ENCODE measurements at places on chromosomes 11 and 22.
A peak's percentile ranks its signal among the peaks of the same experiment; 100 is the strongest.

- DNase-seq = peak; percentile 42
Observed at GRCh38 chr11:132904607-132905006, 627.7 kb downstream of the OPCML start.

DNA sequence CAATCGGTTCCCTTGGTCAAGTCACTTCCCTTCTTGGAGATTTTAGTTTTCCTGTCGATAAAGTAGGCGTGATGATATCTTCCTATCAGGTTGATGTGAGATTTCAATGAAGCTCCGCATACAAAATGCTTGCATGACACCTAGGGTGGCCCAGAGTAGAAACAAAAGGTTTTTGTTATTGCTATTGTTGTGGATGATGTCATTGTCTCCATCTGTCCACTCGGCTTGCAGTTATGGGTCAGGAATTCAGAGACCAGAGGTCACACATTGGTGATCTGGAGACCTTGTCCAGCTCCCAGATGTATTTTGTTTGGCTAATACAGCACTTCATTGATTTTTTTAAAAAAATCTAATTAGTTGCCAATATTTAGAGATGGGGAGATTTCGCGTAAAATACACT is 382.1 kb downstream of the MN1 start:
- no peak for DNase-seq

- no peak for DNase-seq
Observed at GRCh38 chr22:46110215-46110614, 40.1 kb upstream of the PPARA start.

GRCh38 chr22:37922191-37922590 is 16.1 kb downstream of the MICALL1 start:
- no peak for DNase-seq

DNA sequence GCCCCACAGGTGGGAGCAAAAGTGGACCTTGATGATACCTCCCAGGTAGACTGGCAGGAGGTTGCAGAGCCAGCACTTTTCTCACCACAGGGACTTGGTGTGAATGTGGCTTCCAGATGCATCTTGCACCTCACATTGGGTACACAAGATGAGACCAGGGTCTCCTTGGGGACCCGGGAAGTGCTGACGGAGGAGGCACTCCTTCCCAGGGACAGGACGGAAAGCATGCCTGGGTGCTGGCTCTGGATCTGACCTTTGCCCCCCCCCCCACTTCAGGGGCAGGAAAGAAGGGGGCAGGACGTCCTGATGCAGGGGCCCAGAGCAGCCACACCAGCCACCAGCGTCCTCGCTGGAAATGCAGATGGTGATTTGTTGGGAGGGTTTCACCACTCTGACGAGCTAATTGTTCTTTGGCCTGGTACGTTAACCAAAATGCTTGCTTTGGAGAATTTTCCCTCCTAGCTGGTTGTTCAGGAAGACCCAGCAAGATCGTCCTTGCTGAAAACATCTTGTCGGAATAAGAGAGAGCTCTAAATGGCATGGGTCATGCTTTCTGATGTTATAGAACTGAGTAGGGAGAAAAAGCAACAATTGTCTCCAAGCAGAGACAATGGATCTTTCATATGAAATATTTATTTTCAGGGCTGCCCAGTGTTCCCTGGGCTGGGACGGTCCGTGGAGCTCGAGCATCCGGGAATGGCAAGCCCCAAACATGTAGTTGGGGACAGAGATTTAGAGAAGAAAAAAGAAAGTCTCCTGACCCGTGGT is 74.4 kb upstream of the PPARA start:
- no peak for DNase-seq

DNA sequence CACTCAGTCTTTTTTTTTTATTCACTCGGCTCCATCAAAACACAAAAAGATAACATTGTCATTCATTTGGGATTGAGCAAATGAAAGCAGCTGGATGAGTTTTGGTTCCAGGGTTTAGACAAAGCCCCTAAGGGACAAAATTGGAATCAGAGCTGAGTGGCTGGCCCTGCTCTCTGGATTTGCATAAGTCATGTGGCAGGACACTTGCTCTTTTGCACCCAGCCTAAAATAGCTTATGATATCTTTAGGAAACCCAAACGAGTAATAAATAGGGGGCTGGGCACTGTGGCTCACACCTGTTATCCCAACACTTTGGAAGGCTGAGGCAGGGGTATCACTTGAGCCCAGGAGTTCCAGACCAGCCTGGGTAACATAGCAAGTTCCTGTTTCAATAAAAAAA is 11.0 kb upstream of the TMEM121B start:
- DNase-seq = no peak

- DNase-seq = no peak
Observed at GRCh38 chr11:14529321-14529720, 9.1 kb upstream of the PSMA1 start.

DNA sequence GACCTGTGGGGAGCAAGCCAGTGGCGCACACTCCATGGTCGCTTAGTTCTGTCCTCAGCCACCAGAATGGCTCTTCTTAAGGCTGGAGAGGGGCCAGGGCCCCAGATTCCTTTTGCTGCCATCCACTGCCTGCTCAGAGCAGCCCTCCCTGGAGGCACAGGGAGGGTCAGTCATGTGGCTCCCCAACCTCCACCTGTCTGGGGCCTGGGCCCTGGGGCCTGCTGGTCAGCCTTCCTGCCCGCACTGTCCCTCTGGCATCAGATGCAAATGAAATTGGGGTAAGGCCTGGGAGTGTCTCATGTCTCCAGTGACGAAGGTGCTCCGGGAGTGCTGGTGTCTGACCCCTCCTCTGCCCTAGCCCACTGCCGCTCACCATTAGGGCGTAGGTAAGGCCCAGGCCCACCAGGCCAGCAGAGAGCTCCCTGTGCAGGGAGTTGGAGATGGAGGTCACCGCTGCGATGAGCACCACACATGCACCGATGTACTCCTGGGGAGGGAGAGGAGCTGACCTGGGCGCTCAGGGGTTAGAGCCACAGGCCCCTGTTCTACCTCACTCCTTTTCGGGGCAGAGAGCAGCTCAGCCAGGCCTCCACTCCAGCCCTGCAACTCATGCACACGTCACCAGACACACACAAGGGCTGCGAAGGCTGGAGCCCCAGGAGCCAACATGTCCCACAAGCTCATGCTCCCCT is 9.0 kb upstream of the KCNJ11 start:
- DNase-seq = no peak

GRCh38 chr11:10722307-10722706 is 28.7 kb upstream of the CTR9 start:
- DNase-seq = no peak

DNA sequence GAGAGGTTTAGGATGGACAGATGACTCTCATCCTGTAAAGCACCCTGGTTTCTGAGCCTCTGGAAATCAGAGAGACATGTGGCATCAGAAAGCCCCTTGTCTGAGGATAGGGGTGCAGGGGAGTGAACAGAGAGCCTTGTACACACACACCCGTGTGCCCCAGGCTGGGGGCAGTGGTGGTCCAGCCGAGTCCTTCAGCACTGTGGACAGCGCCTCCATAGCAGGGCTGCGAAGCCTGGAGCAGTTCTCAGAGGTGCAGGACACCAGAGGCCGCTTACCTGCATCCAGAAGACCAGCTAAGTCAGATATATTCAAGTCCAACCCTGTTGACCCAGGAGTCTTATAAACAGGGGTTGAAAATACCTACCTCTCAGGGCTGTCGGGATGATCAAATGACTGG is 11.5 kb upstream of the IGSF9B start:
- DNase-seq = no peak

DNA sequence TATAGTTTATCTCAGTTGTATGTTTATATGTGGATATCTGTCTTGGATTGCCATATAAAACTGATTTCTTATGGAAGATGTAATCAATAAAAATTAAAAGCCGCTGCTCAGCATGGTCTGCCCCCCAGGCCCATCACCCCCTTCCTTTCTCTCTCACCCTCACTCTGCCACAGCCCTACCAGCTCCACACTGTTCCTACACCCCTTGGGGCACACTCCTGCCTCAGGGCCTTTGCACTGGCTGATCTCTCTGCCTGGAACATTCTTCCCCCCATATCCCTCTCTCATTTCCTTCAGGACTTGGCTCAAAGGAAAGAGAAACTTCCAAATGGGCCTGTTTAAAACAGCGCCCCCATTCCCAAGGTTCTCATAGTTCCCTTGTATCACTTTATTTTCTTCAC is 63.1 kb downstream of the LRRC32 start:
- no peak for DNase-seq

- DNase-seq = no peak
Observed at GRCh38 chr22:32900886-32901635, 99.6 kb downstream of the TIMP3 start.

GRCh38 chr22:44032126-44032730 is 8.1 kb downstream of the PARVB start:
- no peak for DNase-seq

- no peak for DNase-seq
Observed at GRCh38 chr11:43872995-43873394, 7.6 kb upstream of the ALKBH3 start.

- no peak for DNase-seq
Observed at GRCh38 chr11:100647861-100648260, 39.2 kb upstream of the ARHGAP42 start.

DNA sequence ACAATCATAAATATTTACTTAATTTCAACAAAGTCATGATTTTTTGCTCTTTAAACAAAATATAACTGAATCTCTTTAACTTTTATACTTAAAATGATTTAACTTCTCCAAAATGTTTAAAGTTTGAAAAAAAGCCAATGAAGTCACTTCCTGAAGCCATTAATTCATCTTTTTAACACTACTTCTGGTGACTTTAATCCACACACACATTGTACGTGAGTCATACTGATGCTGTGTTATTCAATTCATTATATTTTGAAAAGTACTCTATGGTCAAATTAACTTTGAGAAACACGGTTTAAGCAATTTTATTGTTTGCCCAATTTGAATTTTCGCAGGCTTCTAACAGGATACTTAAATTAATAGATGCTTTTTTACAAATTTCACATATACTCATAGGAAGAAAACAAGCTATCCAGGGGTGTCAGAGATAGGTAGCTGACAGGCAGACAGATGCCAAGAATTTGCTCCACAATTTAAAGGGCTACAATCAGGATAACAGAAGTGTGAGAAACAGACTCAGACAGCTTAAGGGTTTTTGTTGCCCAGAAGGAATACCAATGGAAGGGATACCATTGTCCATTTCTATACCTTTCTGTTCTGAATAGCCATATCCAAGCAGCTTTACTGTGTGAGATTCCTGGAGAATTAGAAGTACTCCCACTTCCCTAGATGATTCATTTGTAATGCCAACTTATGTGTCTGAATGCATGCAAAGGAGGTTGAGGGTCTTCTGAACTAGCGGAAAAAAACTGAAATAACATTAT is 118.4 kb downstream of the RBFOX2 start:
- no peak for DNase-seq

- DNase-seq = no peak
Observed at GRCh38 chr22:45230026-45230721, 10.5 kb downstream of the KIAA0930 start.

GRCh38 chr11:62433904-62434276 is 15.1 kb downstream of the SCGB1A1 start:
- no peak for DNase-seq

DNA sequence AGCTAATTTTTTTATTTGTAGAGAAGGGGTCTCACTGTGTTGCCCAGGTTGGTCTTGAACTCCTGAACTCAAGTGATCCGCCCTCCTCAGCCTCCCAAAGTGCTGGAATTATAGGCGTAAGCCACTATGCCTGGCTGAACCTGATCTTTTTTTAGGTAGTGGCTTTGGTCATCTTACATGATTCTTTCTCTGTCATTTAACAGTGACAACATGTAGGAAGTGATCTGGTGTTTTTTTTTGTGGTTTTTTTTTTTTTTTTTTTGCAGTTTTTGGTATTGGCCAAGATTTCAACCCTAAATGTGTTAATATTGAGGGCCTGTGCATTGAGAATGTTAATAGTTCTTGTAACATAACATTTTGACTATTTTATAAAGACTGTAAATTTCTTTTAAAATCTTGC is 8.0 kb upstream of the FERMT3 start:
- no peak for DNase-seq

- no peak for DNase-seq
Observed at GRCh38 chr11:68552542-68552941, 92.0 kb downstream of the PPP6R3 start.

DNA sequence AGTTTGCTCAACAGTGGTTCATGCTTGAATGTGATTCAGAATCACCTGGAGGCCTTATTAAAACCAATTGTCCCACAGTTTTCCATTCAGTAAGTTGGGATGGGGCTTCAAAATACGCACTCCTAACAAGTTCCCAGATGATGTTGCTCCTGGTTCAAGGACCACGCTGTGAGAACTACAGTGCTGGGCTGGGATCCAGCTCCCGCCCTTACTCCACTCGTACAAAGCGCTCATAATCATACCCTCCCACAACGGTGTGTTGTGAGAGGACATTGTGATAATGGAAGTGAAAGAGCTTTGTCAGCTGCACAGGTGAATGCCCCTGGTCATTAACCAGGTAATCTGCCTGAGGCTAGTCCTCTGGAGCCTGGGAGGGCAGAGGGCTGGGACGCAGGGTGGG is 1.3 kb upstream of the CD82 start:
- peak; percentile 96 for DNase-seq

DNA sequence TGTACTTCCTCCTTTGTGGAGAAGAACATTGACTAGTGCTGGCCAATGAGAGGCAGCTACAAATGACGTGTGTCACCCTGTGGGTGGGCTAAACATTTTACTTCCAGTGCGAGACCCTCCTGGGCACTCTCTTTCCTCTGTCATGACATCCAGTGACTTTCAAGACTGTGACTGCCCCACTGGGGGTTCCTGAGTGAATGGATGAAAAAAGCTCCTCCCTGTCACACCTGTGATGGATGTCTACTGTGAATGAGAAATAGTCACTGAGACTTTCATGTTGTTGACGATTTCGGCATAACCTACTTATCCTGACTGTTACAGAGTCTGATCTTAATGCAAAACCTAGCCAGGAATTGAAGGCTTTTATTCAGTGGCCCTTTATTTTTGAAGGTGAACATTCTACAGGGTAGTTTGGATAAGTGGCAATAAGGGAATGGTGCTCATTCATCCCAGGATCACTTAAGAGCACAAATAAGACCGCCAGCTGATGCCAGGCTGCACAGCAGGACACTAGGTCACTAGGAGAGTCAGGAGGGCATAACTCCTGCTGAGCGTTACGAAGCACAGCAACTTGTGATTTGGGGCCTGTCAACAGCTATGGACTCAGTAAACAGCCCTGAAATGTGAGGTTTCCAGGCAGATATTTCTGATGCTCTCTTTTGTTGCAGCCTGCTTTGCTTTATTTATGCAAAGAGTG is 636.6 kb downstream of the NTM start:
- no peak for DNase-seq

- DNase-seq = no peak
Observed at GRCh38 chr22:48673806-48674500, 1153.7 kb downstream of the BRD1 start.

Data from NCI-H1105 treated with DMSO at 0.1 percent for 48 hours (cell line).